Retinal pigment epithelial cell (primary cell): ENCODE measurements at places on chromosomes 5 and 9.
A peak's percentile ranks its signal among the peaks of the same experiment; 100 is the strongest.

DNA sequence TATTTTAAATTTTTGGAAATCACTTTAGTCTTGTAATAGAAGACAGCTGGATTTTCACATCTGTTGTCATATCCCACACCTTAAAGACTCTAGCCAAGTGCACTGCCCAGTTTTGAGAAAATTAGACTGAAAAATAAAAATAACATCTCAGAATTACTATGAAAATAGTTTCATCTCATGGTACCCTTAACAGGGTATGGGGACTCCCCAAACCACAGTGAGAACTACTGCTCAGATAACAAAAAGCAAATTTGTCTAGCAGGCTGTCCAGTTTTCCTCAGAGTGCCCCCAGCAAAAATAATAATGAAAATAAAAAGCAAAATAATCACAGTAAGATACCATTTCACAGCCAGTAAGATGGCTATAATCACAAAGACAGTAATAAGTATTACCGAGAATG, 6.5 kb downstream of the UBQLN1 start:
- no peak for DNase-seq

DNA sequence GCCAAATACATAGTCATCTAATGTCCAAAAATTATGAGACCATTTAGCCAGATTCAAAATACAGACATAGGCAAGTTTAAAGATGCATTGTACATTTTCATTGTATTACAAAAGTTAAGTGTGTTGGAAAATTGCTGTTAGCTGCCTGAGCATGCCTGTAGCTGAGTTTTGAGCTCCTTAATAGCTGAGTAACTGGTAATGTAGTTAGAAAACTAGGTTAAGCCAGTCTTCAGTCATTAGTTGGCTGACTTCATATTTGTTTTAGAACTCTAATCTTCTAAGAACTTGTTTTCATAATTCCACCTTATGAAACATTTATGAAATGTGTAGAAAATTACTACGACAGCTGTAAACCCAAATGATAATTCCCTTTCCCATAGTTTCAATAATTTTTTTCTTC, 293.4 kb downstream of the ARRDC3 start:
- peak; percentile 48 for DNase-seq

DNA sequence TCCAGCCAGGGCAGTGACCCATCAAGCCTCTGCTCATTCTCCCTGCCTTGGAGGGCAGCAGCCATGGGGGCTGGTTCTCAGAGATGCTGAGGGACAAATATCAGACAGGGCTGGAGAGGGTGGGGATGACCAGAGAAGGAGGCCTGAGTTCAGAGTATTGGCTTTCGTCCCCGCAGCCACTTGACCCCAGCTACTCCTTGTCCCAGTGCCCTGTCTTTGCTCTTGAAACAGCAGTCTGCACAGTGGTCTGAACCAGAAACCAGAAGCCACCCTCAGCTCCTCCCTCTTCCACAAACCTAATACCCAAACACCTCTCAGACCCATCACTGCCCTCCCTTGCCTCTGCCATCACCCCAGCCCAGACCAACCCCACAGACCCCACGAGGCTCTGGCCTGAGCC, 36.3 kb upstream of the SMIM23 start:
- no peak for DNase-seq

- no peak for DNase-seq
Measured at GRCh38 chr5:96149546-96149945, 187.9 kb upstream of the ELL2 start.

DNA sequence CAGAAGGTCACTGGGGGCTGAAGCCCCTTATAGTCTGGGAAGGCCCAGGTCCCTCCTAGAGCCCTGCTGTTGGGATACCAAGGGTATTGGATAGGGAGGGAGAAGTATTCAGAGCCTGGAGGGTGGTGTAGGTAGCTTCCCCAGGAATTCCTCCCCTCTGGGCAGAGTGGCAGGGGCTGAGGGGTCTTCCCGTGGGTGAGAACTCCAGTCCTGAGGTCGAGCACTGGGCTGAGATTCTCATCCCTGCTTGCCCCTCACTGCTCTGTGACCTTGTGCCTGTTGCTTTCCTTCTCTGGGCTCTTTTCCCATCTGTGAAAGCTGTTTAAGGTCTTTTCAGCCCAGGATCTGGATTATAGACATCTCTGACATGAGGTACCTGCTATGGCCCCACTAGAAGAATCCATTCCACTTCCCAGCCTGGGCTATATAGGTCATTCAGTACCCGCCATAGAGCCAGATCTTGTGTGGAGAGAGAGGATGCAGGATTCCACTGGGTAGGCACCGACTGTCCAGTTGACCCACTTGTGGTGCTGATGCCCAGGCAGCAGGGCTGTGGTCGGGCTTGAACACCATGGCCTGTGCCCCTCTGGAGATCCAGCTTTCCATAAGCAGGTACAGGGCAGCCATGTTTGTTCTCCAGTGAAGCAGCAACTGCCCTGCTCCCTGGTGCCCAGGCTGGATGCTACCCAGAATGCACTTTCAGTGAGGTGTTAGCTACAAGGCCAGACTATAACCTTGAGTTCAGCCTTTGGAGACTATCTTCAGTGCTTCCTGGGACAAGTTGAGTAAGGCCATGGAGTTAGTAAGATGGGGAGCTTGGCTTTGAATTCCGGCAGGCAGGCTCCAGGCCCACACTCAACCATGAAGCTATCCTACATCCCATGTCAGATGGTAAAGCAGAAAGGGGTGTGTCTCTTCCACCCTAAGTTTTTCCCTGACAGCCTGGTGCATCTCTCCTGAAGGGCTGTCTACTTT, 60.1 kb downstream of the AMBP start:
- DNase-seq = no peak

DNA sequence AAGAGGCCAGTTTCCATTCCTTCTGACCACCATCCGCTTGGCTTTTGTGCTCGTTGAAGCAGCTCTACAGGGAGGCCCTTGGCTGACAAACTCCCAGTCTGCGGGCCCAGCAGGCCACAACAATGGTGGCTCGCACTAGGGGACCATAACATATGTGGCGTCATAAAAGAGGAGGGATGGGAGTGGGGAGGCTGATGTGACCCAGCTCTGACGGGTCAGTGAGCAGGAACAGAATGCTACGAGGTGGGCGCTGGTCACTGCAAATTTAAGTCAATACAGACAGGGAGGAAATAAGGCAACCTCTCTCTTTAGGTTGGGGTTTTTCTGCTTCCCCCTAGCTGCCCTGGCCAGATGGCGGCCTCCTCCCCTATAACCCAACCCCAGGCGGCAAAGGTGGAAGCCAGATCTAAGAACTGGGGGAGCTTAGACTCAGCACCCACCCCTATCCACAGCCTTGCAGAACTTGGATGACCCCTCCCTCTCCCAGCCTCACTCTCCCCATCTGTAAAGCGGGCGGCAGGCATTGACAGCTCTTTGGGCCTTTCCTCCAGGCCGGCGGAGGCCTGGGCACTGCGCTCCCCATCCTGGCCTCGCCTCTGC, 778 bp downstream of the FRRS1L start:
- DNase-seq = no peak

DNA sequence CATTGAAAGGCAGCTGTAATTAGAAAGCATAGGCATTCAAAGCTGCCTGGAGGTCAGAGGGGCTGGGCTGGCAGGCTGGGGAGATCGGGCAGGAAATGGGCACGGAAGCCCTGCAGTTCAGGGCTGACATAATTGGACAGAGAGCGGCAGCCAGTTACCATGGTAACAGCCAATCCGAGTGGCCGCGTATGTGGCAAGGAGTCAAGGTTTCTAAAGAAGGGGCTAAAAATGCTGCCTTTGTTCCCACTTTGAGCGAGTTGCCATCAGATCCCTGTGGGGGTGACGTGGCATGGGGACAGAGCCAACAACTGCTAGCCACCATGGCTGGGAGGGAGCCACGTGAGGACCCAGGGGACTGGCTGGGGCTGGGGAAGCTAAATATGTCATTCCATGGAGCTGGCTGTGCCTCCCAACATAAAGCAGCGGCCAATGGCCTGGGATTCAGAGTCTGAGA, 44.7 kb upstream of the NDFIP1 start:
- DNase-seq = peak; percentile 78

DNA sequence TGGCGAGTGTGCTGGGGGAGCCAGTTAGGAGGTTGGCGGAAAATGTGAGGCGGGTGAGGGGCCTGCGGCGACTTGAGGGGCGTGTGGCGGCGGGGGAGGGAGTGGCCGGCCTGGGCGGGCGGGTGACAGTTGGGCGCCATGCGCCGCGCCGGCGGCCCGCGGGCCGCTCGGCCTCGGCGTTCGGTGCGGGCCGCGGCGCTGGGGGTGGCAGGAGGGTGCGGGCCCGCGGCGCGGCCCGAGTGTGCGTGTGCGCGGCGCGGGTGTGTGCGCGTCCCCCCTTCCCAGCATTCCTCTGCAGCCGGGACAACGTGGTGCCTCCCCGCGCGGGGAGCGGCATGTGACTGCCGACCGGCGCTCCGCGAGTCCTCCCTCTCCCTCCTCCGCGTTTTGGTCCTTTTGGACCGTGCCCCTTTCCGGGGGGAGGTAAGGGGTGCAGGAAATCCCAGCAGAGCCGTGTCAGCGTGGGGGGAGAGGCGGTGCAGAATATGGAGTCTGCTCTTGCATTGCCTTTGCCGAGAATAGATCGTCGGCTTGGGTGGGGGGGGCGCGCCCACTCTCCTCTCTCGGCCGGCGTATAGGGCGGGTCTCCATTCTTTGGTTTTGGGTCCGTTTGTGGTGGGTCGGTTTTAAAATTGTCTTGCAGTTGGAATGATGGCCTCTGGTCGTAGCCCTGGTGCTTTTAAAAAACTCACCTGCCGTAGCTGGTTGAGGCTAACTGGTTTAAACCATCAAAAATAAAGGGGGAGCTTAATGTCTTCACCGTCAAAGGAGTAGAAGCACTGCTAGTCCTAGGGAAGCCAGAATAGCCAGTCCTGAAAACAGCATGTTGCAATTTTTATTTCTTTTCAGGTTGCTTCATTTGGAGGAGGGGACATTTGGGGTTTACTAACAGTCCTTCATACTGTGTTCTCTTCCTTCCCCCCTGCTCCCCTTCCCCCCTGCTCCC, 2.0 kb downstream of the LARP1 start:
- no peak for DNase-seq

DNA sequence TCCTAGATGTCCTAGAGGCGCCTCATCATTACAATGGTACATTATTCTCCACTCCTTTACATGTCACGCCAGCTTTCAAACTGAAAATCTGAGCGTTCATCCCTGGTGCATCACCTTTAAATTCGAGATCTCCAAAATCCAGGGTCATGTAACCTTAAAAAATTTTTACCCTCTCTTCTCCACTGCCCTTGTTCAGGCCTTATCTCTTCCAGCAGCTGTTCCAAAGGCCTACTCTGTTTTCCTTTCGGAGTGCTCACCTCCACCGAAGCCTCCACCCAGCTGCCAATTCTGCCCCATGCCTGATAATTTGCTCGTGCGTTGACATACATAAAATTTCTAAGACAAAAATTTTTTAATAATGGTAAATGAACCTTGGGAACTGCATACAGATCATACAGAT, 950 bp upstream of the MSH3 start:
- DNase-seq = no peak

- DNase-seq = no peak
Measured at GRCh38 chr9:87276851-87277261, 220.8 kb upstream of the DAPK1 start.

DNA sequence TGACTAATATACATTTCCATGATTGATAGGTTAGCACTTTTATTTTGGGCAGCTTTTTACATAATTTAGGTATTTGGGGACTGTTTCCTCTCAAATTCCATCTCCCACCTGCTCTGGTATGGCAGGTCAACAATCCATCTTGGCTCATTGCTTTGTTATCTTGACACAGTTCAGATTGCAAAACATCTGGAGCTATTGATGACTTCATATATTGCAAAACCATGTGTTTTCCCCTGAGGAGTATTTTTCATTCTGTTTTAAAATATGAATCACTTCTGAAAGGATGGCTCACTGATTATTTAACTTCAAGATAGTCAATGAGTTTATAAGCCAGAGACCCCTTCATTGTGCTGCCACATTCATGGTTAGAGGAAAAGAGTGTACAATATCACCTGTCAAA, 1206.0 kb upstream of the C9orf72 start:
- no peak for DNase-seq

DNA sequence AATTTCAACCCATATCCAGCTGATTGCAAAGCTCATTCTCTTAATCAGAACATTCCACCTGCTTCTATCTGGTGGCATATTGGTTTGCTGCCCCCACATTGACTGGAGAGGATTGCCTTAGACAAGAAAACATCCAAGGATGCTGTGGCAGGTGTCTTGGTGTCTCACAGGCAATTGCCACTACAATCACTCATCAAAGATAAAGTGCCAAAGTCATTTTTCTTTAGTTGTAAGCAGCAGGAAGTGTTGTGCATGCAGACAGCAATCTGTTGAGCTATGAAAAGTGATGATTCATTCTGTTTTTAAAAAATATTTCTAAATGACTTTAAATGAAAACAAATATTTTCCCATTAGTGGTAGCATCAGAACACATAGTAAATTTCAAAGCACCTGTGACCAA, 53.9 kb downstream of the CDH6 start:
- DNase-seq = no peak

DNA sequence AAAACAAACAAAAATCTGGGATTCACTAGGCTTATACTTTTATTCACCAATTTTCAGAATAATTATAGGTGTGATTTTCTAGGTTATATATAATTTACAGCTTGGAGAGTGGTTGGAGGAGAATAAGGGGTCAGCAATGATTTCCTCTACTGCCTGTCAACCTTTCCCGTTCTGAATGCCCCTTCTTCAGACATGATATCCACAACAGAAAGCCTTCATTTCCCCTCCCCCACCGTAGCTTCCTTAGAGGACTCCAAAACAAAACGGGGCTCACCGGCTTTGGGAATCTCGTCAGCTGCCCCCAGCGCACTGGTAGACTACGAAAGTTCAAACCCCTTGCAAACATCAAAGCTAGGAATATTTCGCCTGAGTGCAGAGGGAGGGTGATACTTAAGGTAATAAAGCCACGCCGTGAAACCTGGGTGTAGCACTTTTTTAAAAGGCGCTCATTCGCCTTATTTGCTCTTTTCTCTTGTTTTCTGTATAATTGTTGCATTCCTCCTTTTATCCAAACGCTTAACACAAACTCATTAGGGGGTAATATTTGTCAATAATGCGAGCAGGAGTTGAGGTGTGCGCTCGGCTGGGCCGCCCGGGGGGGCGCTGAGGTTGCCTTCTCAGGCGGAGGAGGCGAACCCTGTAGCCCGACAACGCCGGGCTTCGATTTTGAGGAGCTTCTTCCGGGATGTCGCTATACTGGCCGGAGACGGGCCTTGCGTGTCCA, 2.4 kb downstream of the OTP start:
- DNase-seq = no peak

- no peak for DNase-seq
Measured at GRCh38 chr9:35226651-35227050, 64.8 kb downstream of the UNC13B start.

DNA sequence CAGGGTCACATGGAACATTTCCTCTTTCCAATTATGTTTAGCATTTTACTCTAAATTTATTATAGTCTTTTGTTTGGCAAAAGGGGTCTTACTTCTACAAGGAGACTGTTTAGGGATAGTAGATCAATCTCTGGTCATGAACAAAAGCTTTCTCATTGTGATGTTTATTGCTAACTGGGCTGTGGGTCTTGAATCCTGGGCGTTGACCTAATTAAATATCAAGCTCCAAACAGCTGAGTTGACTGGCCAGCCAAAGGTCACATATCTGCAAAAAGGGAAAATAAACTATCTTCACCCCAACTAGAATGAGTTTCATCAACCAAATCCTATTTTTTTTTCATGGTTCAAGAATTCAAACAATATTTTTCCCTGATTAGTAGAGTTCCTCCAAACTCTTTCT, 245.4 kb upstream of the TUT7 start:
- no peak for DNase-seq

GRCh38 chr5:91684625-91685024, 301.5 kb upstream of the ARRDC3 start:
- DNase-seq = no peak
